ENCODE measurements at places on chromosomes 4 and X. TPM values are rescaled to one million over a fixed set of nuclear protein-coding genes. Genes with fewer than 3 reads are reported as not detected.

- H3K27me3 ChIP-seq = no peaks in the 10 kb centered on the region
- H3K27ac ChIP-seq = no peak overlapping the region
- no peak overlapping the region for H3K4me3 ChIP-seq
- H3K4me1 ChIP-seq = peaks cover under 1% of the 10 kb centered on the region
- DNase-seq = no peak
- peaks cover 7% of the 10 kb centered on the region for H3K36me3 ChIP-seq
These were observed 33.2 kb downstream of the WDR1 start for GRCh38 chr4:10083331-10083771.

GRCh38 chr4:66212489-66212888 is 542.2 kb upstream of the EPHA5 start:
- no peak for DNase-seq
- H3K36me3 ChIP-seq = no peaks in the 10 kb centered on the region
- H3K4me3 ChIP-seq = no peak overlapping the region
- no peak overlapping the region for H3K27ac ChIP-seq

DNA sequence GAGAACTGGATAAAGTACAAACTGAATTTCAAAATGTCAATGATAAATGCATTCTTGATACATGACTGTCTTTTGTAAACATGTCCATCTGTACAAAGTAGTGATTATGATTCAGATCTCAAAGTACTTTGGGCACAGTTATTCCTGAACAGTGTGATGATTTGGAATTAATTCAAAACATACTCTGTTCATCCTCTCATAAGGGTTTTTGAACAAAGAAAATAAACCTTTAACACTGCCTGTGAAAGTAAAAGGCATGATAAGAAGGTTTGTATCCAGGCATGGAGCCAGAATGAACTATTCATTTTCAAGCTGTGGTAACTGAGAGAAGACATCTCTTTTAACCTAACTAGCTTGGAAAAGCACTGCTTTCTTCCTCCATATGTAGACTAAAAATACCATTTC is 883 bp upstream of the KLHL4 start:
- no peak for DNase-seq
- H3K4me1 ChIP-seq = no peaks in the 10 kb centered on the region
- H3K27me3 ChIP-seq = no peaks in the 10 kb centered on the region
- H3K4me3 ChIP-seq = no peak overlapping the region
- no peaks in the 10 kb centered on the region for H3K36me3 ChIP-seq

- peaks cover 27% of the 10 kb centered on the region for H3K36me3 ChIP-seq
- peak within 1 kb of the TSS; percentile 38 for H3K4me3 ChIP-seq
- peak; percentile 86 for DNase-seq
These were observed at the start of gene CSTF2 for GRCh38 chrX:100819837-100820666. CSTF2 (plus strand) TSS chrX:100820391; CDS start chrX:100820417, 26 bp downstream.

GRCh38 chrX:134569306-134569705 is 89.0 kb downstream of the PLAC1 start:
- no peaks in the 10 kb centered on the region for H3K27me3 ChIP-seq
- DNase-seq = no peak
- no peaks in the 10 kb centered on the region for H3K4me1 ChIP-seq
- H3K27ac ChIP-seq = no peak overlapping the region

DNA sequence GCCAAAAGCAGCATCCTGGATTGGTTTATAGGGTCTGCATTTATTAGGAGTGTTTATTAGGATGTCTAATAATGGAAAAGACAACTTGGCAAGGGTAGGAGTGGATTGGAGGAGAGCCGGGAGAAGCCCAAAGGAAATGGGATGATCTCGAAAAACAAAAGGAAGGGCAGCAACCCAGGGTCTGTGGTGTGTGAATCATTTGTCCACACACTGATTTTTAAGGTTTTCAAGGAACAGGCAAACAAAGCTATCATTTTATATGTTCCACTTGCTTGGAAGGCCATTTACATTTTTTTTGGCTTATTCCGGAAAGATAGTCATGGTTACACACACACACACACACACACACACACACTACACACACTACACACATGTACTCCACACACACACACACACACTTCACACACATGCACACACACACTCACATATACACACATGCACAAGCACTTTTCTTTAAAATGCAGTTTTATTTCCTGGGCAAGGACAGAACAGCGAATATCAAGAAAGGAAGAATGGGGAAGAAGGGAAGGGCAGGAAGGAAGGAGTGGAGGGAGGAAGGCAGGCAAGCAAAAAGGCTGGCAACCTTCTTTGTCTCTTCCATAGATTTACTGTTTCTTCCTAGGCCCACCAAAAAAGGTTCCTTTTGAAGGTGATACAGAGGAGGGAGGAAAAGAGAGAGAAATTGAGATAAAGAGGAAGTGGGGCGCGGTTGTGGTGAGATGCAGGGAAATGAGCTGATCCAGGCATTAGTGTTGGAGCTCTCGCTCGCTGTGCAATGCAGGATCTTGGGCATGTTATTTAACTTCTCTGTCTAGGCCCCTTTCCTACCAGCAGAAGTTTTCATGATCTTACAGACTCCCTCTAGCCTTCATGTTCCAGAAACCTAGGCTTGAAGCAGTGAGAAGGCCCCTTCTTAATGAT is 88.6 kb upstream of the MAML3 start:
- no peaks in the 10 kb centered on the region for H3K36me3 ChIP-seq
- no peak for DNase-seq
- peaks cover 34% of the 10 kb centered on the region for H3K4me1 ChIP-seq
- H3K4me3 ChIP-seq = no peak overlapping the region
- peak overlapping the region; percentile 10 for H3K27ac ChIP-seq

GRCh38 chrX:12128017-12128416 is 10.3 kb upstream of the FRMPD4 start:
- no peak overlapping the region for H3K27ac ChIP-seq
- DNase-seq = no peak
- H3K36me3 ChIP-seq = no peaks in the 10 kb centered on the region
- H3K4me3 ChIP-seq = no peak overlapping the region
- H3K27me3 ChIP-seq = no peaks in the 10 kb centered on the region
- H3K4me1 ChIP-seq = no peaks in the 10 kb centered on the region

SNX25 gene
- 122 TPM for total RNA-seq

All from left lung (tissue), 14 donors.